ENCODE measurements at places on chromosomes 16 and 17. TPM values are rescaled to one million over a fixed set of nuclear protein-coding genes. Genes with fewer than 3 reads are reported as not detected.

GRCh38 chr16:1637526-1637925, 25.4 kb downstream of the CRAMP1 start:
- DNase-seq = no peak
- H3K36me3 ChIP-seq = peaks cover 40% of the 10 kb centered on the region
- no peak overlapping the region for H3K4me3 ChIP-seq
- H3K27me3 ChIP-seq = no peaks in the 10 kb centered on the region
- H3K27ac ChIP-seq = no peak overlapping the region

GRCh38 chr17:49455272-49455861, 39.7 kb upstream of the NGFR start:
- no peaks in the 10 kb centered on the region for H3K4me1 ChIP-seq
- no peaks in the 10 kb centered on the region for H3K36me3 ChIP-seq
- H3K4me3 ChIP-seq = no peak overlapping the region
- no peaks in the 10 kb centered on the region for H3K27me3 ChIP-seq

DNA sequence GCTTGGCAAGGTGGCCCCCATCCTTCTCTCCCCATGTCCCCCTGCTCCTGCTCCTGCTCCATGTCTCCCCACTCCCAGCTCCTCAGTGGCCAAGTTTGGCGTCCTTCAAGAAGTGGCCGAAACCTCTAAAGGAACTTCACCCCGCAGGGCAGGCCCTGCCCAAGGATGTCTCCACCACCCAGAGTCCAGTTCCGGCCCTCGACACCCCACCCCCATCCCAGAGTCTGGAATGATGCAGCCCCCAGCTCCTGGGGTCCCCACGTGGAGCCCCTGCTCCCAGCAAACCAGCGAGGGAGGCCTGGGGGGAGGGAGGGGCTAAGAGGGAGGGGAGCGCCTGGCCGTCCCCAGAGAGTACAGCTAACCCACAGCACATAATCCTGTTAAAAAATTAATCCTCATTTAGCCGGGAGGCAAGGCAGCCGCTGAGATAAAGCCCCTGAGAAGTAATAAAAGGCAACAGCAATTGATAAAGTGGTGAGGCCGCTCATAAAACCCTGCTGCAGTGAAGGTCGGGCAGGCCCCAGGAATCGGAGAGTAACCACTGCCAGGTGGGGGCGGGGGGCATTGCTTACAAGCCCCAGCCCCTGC, 9.9 kb upstream of the ENPP7 start:
- no peak overlapping the region for H3K4me3 ChIP-seq
- H3K27ac ChIP-seq = no peak overlapping the region
- peaks cover 41% of the 10 kb centered on the region for H3K27me3 ChIP-seq
- no peaks in the 10 kb centered on the region for H3K36me3 ChIP-seq

GRCh38 chr17:82396601-82397435, 21.3 kb upstream of the HEXD start:
- H3K4me3 ChIP-seq = no peak overlapping the region
- no peaks in the 10 kb centered on the region for H3K27me3 ChIP-seq

DNA sequence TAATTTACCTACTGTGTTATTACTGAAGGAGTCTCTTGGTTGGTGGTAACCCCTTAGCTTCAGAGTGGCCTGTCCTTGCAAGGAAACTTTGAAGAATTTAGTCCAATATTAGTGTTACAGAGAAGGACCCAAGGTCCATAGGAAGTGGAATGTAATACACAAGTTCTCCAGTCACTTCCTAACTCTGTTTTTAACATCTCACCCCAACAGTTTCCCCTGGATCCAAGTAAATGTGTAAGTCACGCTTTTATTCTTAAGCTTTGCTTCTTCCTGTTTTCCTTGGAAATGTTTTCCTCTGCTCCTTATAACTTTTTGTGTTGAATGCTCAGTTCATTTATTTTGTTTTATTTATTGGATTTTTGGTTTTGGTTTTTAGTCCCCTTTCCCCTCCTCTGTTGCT, 25.9 kb upstream of the RPRML start:
- no peak overlapping the region for H3K4me3 ChIP-seq
- no peak overlapping the region for H3K27ac ChIP-seq
- no peak for DNase-seq

GRCh38 chr17:81635973-81636504, 873 bp downstream of the NPLOC4 start:
- H3K4me1 ChIP-seq = peaks cover 50% of the 10 kb centered on the region
- no peaks in the 10 kb centered on the region for H3K27me3 ChIP-seq
- no peak for DNase-seq
- H3K36me3 ChIP-seq = no peaks in the 10 kb centered on the region
- H3K27ac ChIP-seq = peak overlapping the region; percentile 92

- no peak overlapping the region for H3K4me3 ChIP-seq
- H3K36me3 ChIP-seq = no peaks in the 10 kb centered on the region
- no peak for DNase-seq
- H3K27me3 ChIP-seq = peaks cover 26% of the 10 kb centered on the region
- H3K27ac ChIP-seq = no peak overlapping the region
Observed at GRCh38 chr17:74858672-74859458, 820 bp downstream of the GRIN2C start.

DNA sequence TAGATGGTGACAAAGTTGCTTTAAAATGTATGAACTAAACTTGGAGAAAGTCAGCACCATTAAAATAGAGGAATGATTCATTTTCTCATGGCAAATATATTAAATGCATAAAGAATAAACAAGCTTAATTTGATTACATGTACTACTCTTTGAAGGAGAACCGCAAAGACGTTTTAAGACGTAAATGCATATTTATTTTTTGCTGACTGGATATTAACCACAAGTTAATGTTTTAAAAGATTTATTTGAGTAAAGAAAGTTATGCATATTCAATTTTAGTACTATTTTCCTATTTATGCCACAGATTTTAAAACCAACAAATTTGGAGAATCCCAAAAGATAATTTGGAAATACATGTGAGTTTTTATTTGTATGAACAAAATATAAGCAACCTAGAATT, 1121.9 kb downstream of the CDH8 start:
- no peaks in the 10 kb centered on the region for H3K27me3 ChIP-seq
- no peak for DNase-seq
- no peaks in the 10 kb centered on the region for H3K4me1 ChIP-seq
- no peak overlapping the region for H3K27ac ChIP-seq
- H3K36me3 ChIP-seq = no peaks in the 10 kb centered on the region

- no peak for DNase-seq
- H3K27me3 ChIP-seq = no peaks in the 10 kb centered on the region
- no peak overlapping the region for H3K4me3 ChIP-seq
- no peaks in the 10 kb centered on the region for H3K4me1 ChIP-seq
Observed at GRCh38 chr16:17027488-17028129, 443.2 kb downstream of the XYLT1 start.

DNA sequence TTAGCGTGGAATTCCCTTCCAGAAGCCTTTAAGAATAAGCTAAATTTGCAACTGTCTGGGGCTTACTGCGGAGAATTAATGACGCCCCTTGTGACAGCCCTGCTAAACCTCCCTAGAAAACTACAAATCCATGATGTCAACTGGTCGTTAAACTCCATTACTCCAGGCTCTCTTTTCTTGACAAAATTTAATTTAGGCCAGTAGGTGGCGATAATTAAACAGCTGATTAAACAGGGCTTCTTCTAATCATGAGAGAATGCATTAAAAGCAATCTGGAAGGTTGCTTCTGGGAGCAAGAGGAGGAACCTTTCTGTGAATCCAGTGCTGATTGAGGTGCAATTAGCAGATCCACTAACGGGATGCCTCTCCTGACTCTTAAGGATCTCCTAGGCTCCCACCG, 8.1 kb upstream of the NLRP1 start:
- no peaks in the 10 kb centered on the region for H3K36me3 ChIP-seq
- H3K4me3 ChIP-seq = no peak overlapping the region
- DNase-seq = no peak
- H3K27ac ChIP-seq = no peak overlapping the region

DNA sequence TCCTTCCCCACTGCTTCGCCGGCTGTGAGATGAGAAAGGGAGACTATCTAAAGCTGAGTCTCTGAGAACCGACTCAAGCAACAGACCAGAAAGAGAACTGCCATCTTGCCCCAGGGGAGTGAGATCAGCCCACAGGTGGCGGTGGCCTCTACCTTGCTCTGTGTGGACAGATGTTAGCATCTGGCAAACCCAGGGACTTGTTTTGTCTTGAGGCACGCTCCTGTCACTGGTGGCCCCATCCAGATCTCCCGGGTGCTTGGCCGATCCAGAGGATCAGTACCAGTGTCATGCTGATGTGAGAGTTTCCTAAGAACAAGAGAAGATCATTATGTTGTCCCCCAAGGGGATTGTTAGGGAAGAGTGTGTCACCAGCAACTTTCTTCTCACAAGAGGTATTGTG, 101.4 kb downstream of the CACNG3 start:
- H3K4me1 ChIP-seq = no peaks in the 10 kb centered on the region
- H3K27me3 ChIP-seq = no peaks in the 10 kb centered on the region
- H3K27ac ChIP-seq = no peak overlapping the region
- no peaks in the 10 kb centered on the region for H3K36me3 ChIP-seq

- no peak overlapping the region for H3K4me3 ChIP-seq
- DNase-seq = no peak
- no peaks in the 10 kb centered on the region for H3K36me3 ChIP-seq
- no peak overlapping the region for H3K27ac ChIP-seq
Observed at GRCh38 chr17:11302401-11303186, 61.6 kb downstream of the SHISA6 start.

GRCh38 chr17:48478224-48479013, 48.4 kb upstream of the SKAP1 start:
- no peak overlapping the region for H3K4me3 ChIP-seq
- H3K4me1 ChIP-seq = no peaks in the 10 kb centered on the region
- no peak overlapping the region for H3K27ac ChIP-seq
- H3K36me3 ChIP-seq = no peaks in the 10 kb centered on the region

The WSCD1 gene
- 0.22 TPM for total RNA-seq

The COX11 gene
- total RNA-seq = 64.3 TPM

The TMEM238L gene
- 4.8 TPM for total RNA-seq

The SLFN14 gene
- total RNA-seq = not detected

All from esophagus squamous epithelium (tissue), 5 donors.